CD4-positive, alpha-beta T cell treated with Interleukin-12 subunit alpha and Interleukin-12 subunit beta, for 1 hour (primary cell): ENCODE measurements at places on chromosomes 6 and 20.

DNA sequence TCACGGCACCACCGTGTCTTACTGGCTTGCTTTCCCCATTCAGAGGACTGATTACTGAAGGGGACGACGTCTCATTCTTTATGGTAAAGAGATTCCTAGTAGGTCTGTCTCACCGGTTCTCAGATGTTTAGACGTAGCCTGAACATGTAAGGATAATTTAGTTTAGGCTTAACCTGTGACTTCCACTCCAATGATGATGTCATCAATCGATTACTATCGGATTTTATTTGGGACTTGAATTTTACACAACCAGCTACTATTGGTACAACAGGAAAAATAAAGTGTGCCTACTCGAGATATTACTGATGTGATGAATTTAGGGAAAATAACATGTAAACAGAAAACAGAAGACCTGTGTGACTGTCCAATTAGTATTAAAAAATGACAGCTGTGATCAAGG lies 4.5 kb upstream of the SSR1 start:
- no peak for DNase-seq

- DNase-seq, result no peak
These were observed 275.4 kb downstream of the TSHZ2 start for GRCh38 chr20:53247468-53248103.

- DNase-seq, result no peak
These were observed 11.7 kb downstream of the SOD2 start for GRCh38 chr6:159681191-159681880.

DNA sequence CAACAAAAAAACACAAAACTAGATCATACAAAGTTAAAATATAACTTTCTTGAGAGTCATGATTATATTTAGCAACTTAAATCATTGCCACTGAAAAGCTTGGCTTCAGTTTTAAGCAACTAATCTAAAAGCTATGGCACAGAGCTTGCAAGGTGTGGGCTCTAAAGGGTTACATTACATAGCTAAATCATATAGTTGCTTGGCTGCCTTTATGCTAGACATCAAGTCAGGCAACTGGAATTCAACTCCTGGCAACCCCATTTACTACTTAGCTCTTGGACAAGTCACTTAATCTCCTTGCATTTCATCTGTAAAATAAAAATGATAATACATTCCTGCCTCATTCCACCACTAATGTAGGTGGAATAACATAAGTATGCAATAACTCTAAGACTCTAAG lies 40.9 kb upstream of the GCM1 start:
- DNase-seq, result no peak

DNA sequence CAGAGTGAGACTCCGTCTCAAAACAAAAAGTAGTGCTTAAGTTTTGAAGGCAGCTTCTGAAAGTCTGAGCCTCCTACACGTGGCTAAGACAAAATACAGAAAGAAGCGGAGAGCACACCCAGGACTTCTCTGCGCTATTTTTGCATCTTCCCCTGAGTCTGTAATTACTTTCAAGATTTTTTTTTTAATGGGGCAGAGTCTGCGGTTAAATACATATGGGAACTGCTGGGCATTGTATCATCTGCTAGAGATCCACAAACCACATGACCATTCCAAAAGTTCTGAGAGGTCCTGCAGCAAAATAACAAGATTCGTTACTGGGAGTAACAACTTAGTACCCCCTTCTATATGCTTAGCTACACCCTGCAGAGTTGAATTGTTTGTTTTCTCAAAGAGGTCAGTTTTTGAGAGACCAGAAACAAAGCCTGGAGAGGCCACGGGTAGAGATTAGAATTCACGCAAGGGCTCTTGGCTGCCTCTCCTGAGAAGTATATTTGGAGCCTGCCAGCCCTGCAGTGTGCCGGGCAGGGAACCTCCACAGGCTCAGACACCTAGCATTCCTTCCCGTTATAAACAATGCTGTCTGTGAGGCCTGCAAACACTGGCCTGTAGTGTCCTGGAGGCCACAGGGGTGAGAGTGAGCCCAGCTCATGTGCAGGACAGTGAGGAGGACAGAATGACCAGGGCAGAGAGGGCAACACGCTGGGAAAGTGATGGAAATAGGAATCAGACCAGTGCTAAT lies 48.2 kb upstream of the FAM50B start:
- no peak for DNase-seq

GRCh38 chr20:23013429-23013828 lies 21.7 kb upstream of the SSTR4 start:
- DNase-seq, result no peak

GRCh38 chr20:51444467-51444866 lies 98.1 kb downstream of the NFATC2 start:
- no peak for DNase-seq

- DNase-seq, result no peak
These were observed 137.3 kb downstream of the STXBP5 start for GRCh38 chr6:147341486-147341885.

- DNase-seq, result no peak
These were observed 183.6 kb downstream of the FAXC start for GRCh38 chr6:99165838-99166237.
